ENCODE measurements at places on chromosomes 2 and 18.
A peak's percentile ranks its signal among the peaks of the same experiment; 100 is the strongest.

GRCh38 chr18:43481069-43481468 lies 203.8 kb upstream of the SYT4 start:
- DNase-seq, result no peak

DNA sequence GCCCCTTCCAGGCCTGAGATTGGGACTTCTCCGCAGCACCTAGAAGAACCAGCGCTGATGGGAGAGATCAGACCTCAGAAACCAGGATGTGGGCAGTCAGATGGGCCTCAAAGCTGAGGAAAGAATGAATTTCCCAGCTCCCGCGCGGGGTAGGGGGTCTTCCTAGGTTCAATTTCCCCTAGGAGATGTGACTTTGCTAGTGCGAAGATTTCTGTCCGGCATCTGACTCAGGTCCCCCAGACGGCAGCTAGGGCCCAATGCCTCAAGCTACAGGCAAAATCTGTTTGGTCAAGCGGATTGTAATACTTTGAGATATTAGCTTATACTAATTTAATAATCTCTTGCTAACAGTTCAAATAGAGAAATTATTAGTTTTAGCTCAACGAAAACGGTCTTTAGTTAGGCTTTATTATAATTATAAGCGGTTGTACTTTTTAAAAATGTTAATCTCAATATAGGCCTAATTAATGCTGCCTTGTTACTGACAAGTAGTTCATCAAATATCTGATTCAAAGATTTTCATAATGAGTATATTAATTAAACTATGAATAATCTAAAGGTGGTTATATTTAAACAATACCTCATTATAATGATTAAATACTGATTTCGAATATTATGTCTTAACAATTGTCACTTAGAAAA lies 5.8 kb downstream of the DLX1 start:
- no peak for DNase-seq

DNA sequence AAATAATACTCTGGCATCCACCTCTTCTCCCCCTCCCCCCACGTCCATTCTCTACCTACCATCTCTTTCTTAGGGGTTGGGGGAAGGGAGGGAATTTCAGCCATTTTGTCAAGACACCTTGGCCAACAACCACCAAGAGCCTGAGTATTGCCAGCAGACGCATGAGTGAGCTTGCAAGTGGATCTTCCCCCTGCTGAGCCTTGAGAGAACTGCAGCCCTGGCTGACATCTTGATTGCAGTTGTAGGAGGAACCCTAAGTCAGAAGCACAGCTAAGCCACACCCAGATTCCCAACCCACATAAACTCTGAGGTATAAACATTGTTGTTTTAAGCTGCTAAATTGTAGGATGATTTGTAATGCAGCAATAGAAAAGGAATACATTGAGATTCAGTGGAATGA lies 165.6 kb downstream of the TMEFF2 start:
- DNase-seq, result no peak

- no peak for DNase-seq
Measured at GRCh38 chr2:6224267-6224666, 532.1 kb downstream of the SOX11 start.

DNA sequence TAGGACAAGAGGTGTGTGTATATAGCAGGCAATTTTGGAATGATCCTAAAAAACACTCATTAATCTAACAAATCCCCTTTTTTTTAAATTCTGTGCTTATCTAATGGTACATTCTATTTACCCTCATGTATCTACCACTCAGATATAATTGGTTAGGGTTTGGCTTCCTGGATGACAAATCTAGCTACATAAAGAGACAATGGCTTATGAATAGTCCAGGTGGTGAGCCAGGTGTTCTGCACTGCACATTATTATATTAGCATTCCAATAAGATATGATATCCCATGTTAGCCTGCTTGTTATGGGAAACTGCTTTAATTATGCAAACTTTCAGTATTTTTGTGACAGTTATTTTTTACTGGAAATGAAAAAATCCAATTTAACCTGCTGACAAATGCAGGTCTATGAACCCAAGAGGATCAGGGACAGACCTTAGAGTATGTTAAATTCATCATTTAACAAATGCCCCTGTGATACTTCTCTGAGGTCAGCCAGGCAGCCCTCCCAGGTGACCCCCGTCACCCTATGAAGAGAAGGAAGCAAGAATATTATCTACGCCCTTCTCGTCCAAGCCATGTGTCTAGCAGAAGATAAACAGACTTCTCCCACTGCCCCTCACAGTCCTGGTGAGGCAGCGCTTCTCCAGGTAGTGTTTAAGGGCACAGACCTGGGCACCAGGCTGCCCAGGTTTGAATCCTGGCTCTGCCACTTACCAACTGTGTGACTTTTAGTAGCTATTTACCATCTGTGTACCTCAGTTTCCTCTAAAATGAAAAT lies 83.0 kb downstream of the ADD2 start:
- DNase-seq, result peak; percentile 47

DNA sequence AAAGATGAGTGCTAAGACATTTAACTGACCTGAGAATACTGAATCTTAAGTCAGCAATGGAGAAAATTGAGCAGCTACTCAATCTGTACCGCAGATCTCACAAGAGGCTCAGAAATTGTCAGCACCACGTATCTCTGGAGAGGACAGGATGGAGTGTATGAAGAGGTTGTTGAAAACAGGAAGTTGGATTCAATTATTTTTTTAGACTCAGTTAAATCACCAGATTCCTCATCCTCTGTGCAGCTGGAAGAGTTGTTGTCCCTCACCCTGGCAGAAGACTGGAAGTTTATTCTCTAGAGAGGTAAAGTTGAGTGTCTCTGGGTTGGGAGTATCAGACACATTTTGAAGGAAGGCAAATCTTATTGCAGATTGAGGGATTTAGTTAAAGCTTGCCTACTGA lies 114.9 kb upstream of the NT5C1B start:
- DNase-seq, result peak; percentile 17

- DNase-seq, result no peak
Measured at GRCh38 chr2:120503793-120504571, 158.0 kb downstream of the INHBB start.

GRCh38 chr2:233602076-233602475 lies 15.4 kb upstream of the UGT1A8 start:
- no peak for DNase-seq

GRCh38 chr2:12005886-12006681 lies 259.7 kb downstream of the LPIN1 start:
- peak; percentile 21 for DNase-seq

DNA sequence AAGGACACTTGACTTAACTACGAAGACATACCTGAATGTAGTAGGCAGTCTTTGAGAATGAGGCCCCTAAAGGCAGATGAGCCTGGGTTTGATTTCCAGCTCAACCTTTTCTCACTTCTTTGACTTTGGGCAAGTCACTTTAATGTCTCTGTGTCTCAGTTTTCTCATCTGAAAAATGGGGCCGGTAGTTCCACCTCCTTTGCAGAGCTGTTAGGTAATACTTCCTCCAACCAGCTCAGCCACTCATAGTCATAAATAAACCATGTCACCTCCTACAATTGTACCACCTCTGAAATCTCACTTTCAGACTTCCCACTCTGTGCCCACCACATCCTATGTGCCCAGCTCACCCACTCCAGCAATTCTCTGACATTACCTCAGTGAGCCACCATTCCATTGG lies 10.4 kb downstream of the ARHGAP25 start:
- DNase-seq, result no peak

DNA sequence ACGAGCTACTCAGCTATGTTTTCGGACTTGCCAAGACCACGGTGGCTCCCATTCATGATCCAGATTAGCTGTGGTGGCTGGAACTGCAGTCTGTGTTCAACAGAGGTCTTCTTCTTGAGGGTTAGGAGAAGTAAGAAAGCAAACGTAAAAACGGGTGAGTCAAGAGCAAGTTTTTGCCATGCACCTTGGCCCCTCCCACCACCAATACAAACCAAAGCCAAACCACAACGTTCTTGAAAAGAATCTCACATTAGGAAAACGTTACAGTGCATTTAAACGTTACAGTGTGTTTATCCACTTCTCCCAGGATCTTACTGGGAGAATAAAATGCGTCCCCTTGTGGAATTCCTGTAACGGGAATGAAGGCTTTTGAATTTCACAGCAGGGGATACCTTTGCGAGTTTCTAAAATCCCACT lies 725 bp downstream of the FBXO48 start:
- no peak for DNase-seq

DNA sequence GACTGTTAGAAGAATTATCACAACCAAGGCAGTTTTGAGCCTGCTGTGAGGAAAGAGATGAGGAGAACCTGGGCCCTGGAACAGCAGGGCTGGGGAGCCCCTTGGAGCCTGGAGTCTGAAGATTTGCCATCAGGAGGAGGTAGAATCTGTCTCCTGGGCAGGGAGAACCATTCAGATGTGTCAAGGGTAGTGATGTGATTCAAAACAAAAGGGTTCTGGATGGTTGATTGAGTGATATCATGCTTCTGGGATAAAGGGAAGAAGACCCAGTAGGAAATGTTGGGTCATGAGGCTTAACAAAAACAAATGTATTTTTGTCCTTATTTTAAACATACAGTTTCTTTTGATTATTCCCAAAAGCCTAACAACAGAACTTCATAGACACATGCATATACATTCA lies 28.6 kb downstream of the RNF144A start:
- no peak for DNase-seq

- no peak for DNase-seq
Measured at GRCh38 chr2:203890733-203891132, 23.2 kb downstream of the CTLA4 start.

DNA sequence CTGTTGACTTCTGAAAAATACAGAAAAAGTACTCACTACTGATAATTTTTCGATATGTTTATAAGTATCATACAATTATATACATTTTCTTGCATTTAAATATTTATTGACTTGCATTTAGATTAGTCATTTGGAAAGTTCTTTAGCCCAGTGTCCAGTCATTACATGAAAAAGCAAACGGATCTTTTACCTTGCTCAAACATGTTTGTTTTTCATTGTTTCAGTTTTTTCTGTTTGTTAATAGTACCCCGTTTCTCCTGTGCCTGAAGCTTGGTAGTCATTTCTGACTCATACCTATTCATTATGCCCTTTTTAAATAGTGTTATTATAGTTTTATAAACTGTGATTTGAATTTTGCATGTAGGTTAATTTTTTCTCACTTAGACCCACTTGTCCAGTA lies 28.1 kb downstream of the CEP192 start:
- no peak for DNase-seq

DNA sequence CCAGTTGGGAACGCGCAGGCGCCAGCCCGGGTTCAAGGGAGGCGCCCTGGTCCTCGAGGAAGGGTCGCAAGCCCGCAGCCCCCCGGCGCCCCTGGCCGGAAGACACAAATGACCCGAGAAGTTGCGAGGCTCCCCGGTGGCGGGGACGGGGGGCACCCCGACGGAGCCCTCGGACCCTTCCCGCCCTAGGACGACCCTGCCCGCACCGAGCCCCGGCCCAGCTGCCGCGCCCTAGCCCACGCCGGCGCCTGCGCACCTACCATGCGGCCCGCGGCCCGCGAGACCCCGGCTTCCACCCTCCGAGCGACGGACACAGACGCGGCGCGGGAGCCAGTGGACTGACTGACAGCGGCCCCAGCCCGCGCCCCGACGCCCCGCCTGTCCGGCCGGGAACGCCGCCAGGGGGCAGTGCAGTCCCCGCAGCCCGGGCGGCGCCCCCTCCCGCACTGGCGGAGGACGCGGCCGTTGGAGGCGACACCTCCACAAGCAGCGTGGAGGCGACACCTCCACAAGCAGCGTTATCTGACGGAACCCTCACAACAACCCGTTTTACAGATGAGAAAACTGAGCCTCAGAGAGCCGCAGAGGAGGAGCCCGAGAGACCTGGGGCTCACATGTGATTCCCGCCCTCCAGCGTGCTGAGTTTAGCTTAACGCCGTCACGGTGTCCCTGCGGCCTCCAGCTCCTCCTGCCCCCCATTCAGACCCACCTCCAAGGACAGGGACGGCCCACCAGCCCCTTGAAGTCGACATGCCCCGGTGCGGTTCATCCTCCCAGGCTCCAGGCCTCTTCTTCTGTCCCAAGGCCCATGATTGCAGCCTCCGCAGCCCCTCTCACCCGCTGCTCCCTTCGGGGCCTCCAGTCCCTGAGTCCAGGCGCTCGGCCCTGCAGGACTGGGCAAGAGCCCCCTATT lies at the start of gene NMUR1:
NMUR1 (minus strand) TSS at position 347 of the 913 bp plus-strand sequence; CDS start at position 263, 84 bp downstream.
- no peak for DNase-seq

DNA sequence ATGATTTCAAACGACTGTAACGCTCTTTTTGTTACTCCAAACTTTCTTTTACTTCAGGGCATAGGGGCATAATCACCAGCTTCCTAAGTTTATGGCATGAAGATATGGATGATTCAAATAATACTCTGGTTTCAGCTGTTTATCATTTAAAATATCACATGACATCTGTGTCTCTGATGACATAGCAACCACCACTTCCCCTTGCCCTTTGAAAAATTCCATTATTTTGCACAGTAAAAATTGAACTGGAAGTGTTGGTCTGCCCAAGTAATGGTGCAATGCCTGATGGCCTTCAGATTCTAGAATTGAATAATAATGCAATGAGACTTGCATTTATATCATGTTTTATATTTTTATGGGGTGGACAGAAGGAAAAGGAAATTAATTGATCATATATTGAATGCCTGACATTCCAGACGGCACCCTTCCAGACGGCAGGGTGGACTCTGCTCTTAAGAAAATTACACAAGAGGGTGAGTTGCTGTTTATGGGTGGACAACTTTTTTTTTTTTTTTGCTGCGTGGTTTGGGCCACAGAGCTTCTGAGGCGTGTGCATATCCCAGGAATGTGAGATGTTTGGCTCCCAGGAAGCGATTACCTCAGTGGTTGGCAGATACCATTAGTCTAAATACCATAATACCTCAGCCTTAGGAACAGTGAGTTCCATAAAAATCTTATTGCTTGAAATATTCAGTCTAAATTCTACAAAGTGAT lies 101.7 kb upstream of the ZNF521 start:
- no peak for DNase-seq

- no peak for DNase-seq
Measured at GRCh38 chr2:58266211-58266610, 25.1 kb upstream of the FANCL start.

DNA sequence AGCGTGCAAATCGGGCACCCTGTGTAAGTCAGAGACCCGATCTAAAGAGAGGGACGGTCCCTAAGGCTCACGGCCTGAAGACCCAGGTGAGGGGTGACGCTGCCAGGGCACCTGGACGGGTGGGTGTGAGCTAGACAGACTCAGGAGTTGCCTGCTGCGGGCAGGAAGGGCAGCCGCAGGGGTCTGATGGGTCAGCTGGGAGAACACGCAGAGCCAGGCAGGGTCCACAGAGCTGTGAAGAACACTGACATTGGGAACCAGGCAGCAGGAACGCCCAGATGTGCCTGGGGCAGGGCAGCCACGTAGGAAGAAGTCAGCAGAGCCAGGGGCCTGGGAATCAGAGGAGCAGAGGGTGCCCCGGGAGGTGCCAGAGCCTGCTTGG lies 25.9 kb downstream of the HDAC4 start:
- DNase-seq, result no peak

GRCh38 chr2:10765914-10766313 lies 44.5 kb downstream of the ATP6V1C2 start:
- DNase-seq, result no peak
